ENCODE measurements at places on chromosomes 11 and 22. TPM values are rescaled to one million over a fixed set of nuclear protein-coding genes. Genes with fewer than 3 reads are reported as not detected.

GRCh38 chr11:105589346-105589745 lies 20.5 kb upstream of the GRIA4 start:
- H3K27me3 ChIP-seq, result no peaks in the 10 kb centered on the region
- no peak overlapping the region for H3K4me3 ChIP-seq
- no peaks in the 10 kb centered on the region for H3K4me1 ChIP-seq
- no peaks in the 10 kb centered on the region for H3K36me3 ChIP-seq
- no peak for DNase-seq

DNA sequence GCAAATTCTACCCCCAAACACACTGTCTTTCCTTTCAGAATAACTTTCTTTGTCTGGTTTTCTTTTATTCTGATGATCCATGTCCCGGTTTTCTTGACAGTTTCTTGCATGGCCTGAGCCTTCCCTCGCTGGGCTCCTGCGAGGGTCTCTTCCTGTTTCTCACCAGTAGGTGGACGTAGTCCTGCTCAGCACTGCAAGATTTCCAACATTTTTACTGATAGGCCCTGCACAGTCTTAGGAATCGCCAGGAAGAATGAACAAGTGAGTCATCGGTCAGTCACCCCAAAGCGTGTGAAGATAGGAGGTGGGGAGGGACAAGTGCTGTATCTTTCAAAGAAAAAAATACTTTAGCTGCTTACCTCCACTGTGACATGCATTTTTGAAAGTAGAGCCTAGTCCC lies 16.9 kb upstream of the KIRREL3 start:
- H3K27me3 ChIP-seq, result no peaks in the 10 kb centered on the region
- peak; percentile 48 for DNase-seq
- H3K36me3 ChIP-seq, result no peaks in the 10 kb centered on the region
- H3K4me1 ChIP-seq, result no peaks in the 10 kb centered on the region

- no peak for DNase-seq
- no peaks in the 10 kb centered on the region for H3K4me1 ChIP-seq
- H3K27ac ChIP-seq, result no peak overlapping the region
- H3K27me3 ChIP-seq, result no peaks in the 10 kb centered on the region
- no peaks in the 10 kb centered on the region for H3K36me3 ChIP-seq
Measured at GRCh38 chr11:119433358-119433725, 10.4 kb upstream of the THY1 start.

GRCh38 chr11:128716661-128717210 lies 22.9 kb downstream of the FLI1 start:
- H3K4me1 ChIP-seq, result no peaks in the 10 kb centered on the region
- H3K36me3 ChIP-seq, result no peaks in the 10 kb centered on the region
- H3K27ac ChIP-seq, result no peak overlapping the region
- no peak for DNase-seq
- H3K4me3 ChIP-seq, result no peak overlapping the region

DNA sequence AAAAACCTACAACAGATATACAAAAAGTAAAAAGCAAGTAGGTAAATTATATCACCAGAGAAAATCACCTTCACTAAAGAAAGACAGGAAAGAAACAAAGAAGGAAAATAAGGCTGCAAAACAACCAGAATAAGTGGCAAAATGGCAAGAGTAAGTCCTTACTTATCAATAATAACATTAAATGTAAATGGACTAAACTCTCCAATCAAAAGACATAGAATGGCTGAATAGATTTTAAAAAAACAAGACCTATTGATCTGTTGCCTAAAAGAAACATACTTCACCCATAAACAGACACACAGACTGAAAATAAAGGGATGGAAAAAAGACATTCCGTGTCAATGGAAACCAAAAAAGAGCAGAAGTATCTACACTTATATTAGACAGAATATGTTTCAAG lies 695.7 kb upstream of the FAT3 start:
- no peak overlapping the region for H3K27ac ChIP-seq
- H3K4me1 ChIP-seq, result no peaks in the 10 kb centered on the region
- no peaks in the 10 kb centered on the region for H3K36me3 ChIP-seq
- no peak for DNase-seq
- no peaks in the 10 kb centered on the region for H3K27me3 ChIP-seq
- no peak overlapping the region for H3K4me3 ChIP-seq

- no peak for DNase-seq
- no peaks in the 10 kb centered on the region for H3K27me3 ChIP-seq
- no peaks in the 10 kb centered on the region for H3K4me1 ChIP-seq
- no peak overlapping the region for H3K27ac ChIP-seq
- peaks cover 7% of the 10 kb centered on the region for H3K36me3 ChIP-seq
Measured at GRCh38 chr22:38485783-38486182, 17.9 kb downstream of the KDELR3 start.

DNA sequence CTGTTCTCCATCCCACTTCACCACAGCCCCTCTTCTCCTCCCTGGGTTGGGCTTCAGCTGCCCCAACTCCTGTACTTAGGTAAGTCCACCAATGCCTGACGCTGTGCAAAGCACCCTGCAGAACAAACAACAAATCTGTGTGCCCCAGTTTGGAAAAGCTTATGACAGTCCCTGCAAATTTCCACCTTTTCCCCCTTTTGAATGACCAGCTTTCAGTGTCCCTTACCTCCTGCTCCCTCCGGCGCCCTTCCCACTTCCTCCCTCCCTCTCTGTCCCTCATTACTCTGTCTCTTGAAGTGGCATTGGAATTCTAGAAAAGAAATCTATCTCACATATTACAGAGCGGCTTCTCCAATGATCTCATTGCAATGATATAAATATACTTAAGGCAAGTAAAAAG lies 352.9 kb upstream of the B3GAT1 start:
- H3K36me3 ChIP-seq, result no peaks in the 10 kb centered on the region
- no peak overlapping the region for H3K27ac ChIP-seq
- H3K4me1 ChIP-seq, result no peaks in the 10 kb centered on the region
- H3K27me3 ChIP-seq, result no peaks in the 10 kb centered on the region

GRCh38 chr11:64052436-64052835 lies 16.7 kb downstream of the FLRT1 start:
- no peaks in the 10 kb centered on the region for H3K27me3 ChIP-seq
- no peak overlapping the region for H3K27ac ChIP-seq
- H3K4me1 ChIP-seq, result no peaks in the 10 kb centered on the region
- DNase-seq, result no peak
- no peaks in the 10 kb centered on the region for H3K36me3 ChIP-seq

GRCh38 chr11:116928102-116928777 lies 90.8 kb upstream of the APOA1 start:
- H3K27me3 ChIP-seq, result no peaks in the 10 kb centered on the region
- no peak overlapping the region for H3K27ac ChIP-seq
- no peak for DNase-seq
- peaks cover 17% of the 10 kb centered on the region for H3K4me1 ChIP-seq
- H3K4me3 ChIP-seq, result no peak overlapping the region

BTBD18 gene
- total RNA-seq, result not detected

TRIM29 gene
- total RNA-seq, result 4.3 TPM

OR52I2 gene
- not detected for total RNA-seq
